AG09319 (cell line): ENCODE measurements at places on chromosomes 1 and 21.

DNA sequence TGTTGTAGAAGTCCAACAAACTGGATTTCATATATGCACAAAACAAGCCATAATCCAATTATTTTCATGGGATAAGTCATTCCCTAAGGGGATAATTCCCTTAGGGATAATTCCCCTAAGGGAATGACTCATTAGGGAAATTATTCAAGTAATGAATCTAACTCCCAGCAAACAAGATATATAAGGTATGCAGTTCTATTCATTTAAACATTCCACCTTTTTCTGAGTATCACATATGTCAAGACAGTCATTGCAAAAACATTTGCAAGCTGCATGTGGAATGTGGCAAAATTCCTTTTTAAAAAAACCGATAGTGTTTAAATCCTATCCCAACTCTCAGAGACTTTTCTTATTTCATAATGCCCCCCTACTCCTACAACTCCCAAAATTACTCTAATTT is 131.2 kb downstream of the AKT3 start:
- no peak for DNase-seq

DNA sequence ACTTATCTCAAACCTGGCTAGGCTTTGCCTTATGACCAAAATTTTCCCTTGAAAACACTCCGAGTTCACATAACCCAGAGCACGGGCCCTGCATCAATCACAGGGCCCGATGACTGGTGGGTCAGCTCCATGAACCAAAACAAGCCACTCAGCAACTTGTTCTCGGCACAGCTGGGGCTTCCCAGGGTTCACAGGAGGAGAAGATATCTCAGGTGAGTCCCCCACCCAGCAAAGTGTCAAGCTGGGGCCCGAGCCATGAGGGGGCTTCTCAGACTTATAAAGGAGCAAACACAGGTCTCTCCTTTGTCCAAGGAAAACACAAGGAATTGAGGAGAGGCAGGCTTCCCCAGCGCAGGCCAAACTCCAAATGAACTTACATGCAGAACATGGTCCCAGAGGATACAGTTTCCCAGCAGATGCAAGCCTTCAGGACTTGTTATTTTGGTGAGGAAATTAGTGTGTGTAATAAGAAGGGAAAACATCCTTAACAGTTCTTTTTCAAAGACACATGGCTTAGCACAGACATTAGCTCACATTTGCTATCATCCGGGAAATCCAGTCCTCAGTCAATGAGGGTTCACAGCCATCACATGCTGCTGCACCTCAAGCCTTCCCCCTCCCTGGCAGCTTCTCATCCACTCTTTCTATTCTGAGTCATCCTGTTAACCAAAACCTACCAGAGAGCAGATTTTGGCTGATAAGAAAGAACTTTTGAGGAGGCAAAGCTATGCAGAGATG is 98.1 kb upstream of the NFIA start:
- no peak for DNase-seq

DNA sequence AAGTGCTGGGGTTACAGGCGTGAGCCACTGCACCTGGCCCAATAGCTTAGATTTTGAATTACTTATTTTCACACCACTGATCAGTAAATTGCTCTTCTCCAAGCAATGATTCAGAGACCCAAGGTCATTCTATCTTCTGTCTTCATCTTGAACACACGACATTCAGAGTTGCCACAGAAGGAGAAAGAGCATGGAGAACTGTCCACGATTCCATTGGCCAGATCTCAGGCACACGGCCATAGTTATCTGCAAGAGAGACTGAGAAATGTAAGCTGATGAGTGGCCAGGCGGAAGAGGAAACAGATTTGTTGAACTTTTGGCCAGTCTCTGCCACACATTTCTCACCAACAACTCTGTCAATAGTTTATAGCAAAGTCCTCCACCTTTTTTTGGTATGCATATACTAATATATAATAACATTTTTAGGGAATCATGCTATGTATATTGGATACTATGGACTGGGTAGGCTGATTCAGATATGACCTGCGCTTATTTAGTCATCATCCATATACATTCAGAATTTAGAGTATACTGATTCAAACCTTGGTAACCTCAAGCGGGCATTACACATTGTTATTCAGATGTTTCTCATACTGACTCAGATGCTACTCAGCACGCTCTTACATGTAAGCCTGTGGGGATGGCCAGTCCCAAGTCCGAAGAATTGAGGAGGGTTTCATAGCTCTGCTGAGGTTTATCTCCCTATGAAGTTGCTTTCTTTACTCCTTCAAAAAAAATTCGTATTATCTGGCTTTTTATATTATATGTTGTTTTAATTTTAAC is 25.5 kb upstream of the CAP1 start:
- DNase-seq = no peak

- DNase-seq = no peak
These were observed 19.0 kb downstream of the MRPS6 start for GRCh38 chr21:34092262-34092921.

- peak; percentile 64 for DNase-seq
These were observed 51.2 kb downstream of the TENT5C start for GRCh38 chr1:117657031-117657430.

- DNase-seq = no peak
These were observed 638 bp upstream of the OLIG2 start for GRCh38 chr21:33025106-33025488.

DNA sequence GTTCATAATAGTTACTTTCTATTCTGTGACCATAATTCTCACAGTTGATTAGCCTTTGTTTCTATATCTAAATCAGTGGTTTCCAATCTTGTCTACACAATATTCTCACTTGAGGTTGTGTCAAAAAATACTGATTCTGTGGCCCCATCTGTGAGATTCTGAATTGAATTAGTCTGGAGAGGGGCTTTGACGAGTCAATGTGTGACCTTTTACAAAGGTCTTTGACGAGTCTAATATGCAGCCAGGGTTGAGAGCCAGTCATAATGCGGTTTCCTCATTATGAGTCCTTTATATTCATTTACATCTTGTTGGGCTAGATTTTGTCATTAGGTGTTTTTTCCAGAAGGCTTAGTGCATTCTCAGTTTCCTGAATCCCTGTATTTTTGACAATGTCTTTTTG is 19.7 kb downstream of the FCRL5 start:
- DNase-seq = no peak

DNA sequence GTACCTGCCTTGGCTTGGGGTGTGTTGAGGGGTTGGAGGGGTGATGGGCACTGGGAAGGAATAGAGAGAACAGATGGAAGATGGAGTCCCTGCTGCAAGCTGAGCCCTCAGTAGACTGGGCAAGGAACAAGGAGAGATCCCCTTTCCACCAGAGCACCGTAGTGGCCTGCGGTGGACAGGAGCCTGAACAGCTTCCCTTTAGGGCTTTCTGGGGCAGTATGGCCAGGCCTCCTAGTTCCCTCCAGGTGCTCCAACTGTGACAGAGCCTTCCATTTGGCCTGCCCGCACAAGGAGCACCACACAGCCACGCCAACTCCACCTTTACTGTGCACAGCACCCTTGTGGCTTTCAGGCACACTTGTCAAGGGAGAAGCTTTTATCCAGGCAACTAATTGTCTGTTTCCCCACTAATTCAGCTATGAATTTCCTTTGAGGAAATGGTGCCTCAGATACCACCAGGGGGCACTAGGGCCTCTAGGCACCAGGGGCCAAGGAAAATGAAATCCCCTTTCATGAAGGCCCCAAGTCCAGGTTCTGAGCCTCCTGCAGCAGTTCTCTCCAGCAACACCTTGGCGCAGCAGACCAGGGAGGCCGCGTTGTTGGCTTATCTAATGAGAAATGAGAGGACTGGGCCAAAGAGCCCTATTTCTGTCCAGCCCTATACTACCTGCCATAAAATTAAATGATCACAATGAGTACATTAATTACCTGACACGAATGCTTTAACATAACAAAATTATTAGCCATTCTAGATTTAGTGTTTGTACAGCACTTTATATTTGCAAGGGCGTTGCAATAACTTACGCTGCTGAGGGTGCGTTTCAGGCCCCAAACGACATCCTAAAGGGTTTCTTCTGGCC is 23.1 kb upstream of the ERI3 start:
- DNase-seq = no peak

DNA sequence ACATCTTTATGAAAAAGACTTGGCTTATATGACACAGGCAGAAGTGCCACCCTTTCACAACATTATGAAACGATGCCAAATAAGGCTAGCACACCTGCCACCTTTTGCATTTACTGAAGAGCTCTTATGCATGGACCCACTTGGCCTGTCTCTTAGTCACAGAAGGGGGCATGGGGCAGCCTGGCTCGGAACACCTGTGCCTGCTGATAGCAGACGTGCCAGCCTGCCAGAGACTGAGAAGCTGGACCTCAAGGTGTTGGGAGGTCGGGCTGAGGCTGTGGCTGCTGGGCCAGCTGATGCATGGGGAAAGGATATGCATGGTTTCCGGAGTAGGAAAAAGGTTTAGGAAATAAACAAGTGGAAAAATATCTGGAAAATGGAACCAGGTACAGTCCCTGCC is 21.5 kb downstream of the RCAN1 start:
- DNase-seq = no peak

GRCh38 chr1:12113433-12114339 is 50.6 kb downstream of the TNFRSF8 start:
- DNase-seq = no peak

- no peak for DNase-seq
These were observed 93.4 kb downstream of the KCNK1 start for GRCh38 chr1:233707153-233707879.

- DNase-seq = no peak
These were observed 338.1 kb downstream of the SEC16B start for GRCh38 chr1:177631770-177632169.

- DNase-seq = no peak
These were observed 33.5 kb upstream of the SSBP3 start for GRCh38 chr1:54439550-54440223.

DNA sequence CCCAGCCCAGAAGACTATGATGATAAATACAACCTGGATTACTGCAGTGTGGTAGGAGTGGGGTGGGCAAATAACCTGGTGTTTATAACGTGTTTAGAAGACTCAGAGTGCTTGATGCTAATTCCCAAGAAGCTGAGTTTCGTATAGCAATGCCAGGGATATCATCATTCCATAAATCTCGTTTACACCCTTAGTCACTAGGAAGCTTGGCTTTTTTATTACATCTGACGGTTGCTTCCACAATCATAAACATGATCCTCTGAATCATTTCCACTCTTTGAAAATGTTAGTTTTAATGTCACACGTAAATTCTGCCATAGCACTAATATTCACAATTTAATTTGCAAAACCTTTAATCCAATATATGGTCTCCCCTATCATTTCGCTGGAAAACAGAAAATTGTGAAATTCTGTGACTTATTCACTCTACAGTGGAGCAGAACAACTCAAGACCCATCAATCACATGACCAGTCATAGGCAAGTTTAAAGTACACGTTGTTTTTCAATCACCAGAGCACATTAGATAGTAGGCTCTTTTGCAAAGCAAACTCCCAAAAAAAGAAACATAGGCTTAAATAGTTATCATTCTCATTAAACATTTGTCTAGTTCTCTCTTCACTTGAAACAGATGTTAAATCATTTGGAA is 321.0 kb downstream of the LTN1 start:
- no peak for DNase-seq

GRCh38 chr1:65146908-65147423 is 1.0 kb upstream of the AK4 start:
- DNase-seq = no peak

DNA sequence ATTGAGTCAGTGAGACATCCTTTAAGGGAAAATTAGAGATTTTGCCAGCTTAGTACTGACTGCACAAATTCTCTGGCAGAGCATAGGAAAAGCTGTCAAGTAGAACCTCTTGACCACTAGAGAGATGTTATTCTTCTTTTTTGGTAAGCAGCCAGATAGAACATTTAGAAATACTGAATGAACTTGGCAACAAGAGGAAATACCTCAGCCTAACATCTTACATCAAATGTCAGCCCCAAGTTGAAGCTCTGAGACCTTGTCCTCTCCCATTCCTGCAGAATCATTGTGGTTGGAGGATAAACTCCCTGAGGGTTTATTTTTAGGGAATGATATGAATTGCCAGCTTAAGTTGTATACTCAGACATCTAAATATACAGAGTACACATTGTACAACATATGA is 53.5 kb downstream of the MIGA1 start:
- DNase-seq = peak; percentile 91

DNA sequence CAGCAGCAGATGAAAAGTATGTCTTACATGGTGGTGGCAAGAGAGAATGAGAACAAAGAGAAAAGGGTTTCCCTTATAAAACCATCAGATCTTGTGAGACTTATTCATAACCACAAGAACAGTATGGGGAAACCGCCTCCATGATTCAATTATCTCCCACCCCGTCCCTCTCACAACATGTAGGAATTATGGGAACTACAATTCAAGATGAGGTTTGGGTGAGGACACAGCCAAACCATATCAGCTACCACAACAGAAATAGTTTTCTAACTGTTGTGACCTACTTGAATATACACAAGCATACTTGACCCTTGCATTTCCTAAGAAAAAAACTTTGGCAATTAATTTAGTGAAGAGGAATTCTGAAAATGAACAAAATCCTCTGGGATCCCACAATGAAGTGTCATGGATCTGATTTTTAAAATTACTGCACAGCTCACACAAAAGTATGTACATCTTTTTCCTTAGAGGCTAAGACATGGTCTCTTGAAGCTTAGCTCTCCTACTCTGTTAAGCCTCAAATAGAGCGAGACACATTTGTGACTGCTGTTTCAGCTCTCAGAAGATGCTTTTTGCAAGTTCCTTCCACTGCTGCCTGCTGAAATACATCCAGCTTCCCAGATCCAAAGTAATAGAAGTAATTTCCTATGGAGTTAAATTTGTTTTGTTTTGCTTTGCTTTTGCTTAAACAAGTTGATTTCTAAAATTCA is 265.8 kb downstream of the DPYD start:
- DNase-seq = no peak

GRCh38 chr1:154741327-154741726 is 128.8 kb downstream of the KCNN3 start:
- DNase-seq = no peak

DNA sequence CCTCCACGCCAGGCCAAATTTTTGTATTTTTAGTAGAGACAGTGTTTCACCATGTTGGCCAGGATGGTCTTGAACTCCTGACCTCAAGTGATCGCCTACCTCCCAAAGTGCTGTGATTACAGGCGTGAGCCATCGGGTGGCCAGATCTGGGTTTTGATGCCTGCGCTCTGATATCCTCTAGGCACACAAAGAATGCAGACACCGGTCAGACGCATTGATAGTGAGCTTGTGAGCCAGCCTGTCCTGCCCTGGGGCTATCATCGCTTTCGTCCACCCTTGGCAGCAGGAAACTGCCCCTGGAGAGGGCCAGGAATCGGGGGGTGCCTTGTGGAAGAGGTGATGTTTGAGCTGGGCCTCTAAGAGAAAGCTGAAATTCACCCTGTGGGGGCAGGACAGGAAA is 4.0 kb downstream of the FBLIM1 start:
- DNase-seq = no peak
